ENCODE measurements at places on chromosomes 7 and 10.

- no peak for DNase-seq
Measured at GRCh38 chr10:73209705-73210104, 37.4 kb downstream of the DNAJC9 start.

DNA sequence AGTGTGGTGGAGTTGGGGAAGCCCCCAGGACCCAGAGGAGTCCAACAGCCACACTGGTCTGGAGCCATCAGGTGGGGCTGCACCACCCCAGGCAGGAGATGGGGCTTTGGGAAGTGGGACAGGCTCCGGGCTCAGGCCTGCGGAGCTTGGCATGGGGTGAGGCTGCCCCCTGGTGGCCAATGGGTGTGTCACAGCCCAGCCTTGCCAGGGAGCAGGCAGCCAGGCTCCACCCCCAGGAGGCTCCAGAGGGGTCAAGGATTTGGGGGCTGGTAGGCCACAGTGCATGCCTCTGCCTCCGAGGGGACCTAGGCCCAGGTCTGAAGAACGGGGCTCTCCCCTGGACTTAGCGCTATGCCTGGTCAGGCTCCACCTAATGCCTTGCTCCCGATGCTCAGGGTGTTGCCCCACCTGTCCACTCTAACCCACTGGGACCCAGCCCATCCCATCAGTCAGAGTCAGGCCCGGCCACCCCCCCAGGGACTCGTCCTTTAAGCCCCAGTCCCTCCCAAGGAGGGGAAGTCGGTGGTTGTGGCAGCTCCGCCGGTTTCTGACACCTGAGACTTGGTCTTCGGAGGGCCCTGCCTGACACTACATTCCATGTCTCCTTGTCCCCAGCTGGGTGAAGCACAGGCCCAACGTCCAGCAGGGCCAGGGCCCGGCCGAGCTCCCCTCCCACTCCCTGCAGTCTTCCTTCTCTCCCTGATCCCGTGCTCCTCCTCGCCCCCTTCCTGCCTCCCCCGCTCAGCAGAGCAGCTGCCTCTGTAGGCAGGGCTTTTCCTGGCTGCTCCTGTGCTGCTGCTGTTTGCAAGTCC is 11.3 kb upstream of the SAMD8 start:
- DNase-seq: peak; percentile 91

GRCh38 chr7:135934651-135935050 is 42.5 kb downstream of the MTPN start:
- no peak for DNase-seq

DNA sequence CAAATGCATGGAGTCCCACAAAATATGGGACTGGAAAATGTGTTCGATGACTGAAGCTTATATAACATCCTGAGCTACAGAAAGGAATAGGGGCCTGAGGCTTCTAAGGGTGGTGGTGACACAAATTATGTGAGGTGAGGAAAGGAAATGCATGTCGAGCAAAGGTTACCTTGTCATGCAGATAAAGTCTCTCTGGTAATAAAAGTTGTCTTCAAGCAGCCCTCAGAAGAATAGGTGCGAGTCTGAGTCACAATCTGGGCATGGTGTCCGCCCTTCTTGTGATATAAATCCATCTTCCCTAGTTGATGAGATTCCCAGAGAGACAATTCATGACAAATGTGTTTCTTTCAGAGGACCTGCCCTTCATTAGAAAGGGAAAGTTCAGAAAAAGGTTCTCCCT is 985.2 kb upstream of the C7orf33 start:
- no peak for DNase-seq

- no peak for DNase-seq
Measured at GRCh38 chr10:121709675-121710073, 111.4 kb upstream of the FGFR2 start.

DNA sequence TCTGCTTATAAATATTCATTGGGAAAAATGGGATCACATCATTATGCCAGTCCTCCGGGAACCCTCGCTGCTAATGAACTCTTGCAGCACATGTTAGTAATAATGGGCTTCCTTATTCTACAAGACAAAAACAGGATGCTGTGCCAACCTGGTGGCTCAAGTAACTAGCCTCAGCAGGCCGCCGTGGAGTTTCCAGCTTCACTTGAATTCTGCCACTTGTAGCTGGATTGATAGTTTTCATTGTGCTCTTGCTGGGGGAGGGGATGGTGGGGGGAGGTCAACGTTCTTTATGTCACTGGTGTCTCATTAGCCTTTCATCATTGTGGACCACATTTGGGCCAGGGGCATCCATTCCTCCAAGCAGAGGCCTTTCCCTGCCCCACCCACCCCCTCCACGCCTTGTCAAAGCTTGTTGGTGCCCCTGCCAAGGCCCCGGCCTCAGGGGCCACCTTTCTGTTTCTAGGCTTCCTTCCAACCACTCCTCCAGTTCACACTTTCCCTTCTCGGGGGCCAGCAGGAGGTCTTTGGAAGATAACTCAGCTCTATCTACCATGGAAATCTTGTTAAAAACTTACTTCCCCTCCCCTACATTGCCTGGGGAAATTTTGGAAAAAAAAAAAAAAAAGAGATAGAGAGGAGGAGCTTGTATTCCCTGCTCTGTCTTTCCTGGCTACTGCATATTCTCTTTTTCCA is 153.9 kb downstream of the BMPER start:
- peak; percentile 27 for DNase-seq

GRCh38 chr10:110503528-110504110 is 5.9 kb downstream of the DUSP5 start:
- no peak for DNase-seq

DNA sequence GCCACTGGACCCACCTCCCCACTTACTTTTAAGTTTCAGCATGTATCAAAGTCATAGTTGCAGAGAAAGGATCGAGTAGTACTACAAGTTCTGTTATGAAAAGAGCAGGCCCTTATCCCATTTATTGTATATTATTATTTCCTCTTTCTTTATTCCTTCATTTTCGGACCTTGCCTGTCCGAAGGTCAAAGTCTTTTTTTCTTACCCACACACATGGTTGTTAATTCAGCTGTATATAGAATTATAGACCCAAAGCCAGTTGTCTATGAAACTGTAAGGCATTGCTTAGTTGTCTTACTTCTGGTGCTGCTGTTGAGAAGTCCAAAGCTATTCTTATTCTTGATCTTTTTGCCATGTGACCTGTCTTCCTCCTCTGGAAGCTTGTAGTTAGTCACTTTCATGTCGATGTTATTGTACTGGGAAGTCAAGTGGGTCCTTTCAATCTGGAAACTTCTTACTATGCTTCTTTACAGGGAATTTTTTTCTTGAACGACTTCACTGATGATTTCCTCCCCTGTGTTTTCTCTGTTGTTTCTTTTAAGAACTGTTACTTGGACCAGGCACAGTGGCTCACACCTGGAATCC is 8.3 kb downstream of the NUDT5 start:
- DNase-seq: no peak

DNA sequence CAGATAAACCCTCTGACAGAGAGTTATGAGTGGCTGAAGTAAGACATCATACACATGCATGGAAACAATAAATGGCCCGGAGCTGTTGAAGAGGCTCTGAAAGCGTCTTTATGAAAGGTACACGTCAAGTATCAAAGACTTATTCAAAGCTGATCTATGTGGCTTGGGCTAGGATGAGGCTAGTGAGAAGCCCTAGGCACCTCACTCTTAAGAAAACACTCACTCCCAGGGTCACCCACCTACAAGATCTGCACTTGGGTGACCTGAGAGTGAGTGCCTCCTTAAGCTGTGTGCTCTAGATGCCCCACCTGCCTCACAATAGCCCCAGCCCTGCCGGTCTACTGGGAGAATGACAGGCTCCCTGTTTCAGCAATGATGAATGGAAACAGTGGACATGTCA is 1.1 kb upstream of the GIMAP1 start:
- DNase-seq: no peak

DNA sequence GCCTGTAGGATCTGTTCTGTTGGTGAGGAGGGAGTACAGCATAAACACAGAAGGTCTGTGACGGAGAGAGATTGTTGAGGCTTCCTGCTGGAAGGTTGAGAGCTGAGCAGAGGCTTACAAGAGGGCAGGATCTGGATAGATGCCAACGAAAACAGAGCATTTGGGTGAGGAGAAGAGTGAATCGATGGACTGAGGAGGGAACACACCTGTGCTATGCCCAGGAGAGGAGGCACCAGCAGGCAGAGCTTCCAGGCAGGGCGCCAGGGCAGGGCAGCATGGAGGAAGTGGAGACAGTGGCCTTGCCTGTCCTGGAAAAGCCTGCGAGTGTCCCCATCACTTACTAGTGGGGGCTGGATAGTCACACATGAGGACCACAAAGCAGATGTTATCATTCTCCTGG is 282.9 kb downstream of the PAXIP1 start:
- DNase-seq: no peak

DNA sequence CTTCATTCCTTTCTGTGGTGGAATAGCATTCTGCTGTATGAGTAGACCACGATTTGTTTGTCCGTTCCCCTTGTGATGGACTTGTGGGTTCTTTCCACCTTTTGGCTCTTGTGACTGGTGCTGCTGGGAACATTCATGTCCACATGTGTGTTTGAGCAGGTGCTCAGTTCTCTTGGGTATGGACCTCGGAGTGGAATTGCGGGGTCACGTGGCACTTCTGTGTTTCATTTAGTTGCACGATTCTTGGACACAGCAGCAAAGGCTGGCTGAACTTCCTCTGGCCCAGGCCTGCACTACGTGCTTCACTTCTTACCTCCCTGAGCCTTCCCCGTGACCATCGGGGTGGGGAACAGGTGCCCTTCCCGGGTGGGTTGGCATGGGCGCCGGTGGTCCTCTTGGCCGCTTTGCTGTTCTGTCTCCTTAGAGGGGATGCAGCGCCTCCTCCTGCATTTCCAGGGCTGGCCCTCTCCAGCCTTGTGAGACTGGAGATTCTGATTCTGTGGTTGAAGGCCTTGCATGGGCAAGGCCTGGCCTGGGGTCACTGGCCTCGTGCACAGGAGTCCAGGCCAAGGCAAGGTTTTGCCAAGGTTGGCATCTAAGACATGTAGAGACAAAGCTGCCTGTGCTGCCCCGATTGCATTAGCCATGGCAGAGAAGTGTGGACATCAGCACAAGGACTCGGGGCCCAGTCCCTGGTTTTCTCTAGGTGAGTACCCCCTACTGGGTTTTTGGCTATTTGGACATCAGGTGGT is 25.1 kb downstream of the DOCK1 start:
- DNase-seq: no peak

GRCh38 chr7:4281231-4281993 is 400.7 kb upstream of the FOXK1 start:
- DNase-seq: no peak

DNA sequence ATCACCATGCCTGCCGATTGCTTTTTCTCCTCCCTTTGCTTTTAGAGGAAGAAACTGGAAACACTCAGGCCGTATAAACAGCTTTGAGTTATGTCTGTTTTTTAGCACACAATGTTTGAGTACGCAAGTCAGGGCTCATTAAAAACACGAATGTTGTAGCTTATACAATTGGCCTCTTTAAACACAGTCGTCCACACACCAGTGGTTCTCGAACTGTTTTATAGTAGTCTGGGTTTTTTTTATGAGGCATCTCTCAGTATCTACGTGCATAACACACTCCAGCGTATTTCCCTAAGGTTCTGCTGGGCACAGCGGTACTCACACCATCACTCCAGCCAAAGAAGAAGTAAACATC is 13.4 kb upstream of the CARD11 start:
- DNase-seq: no peak

- DNase-seq: no peak
Measured at GRCh38 chr7:3386423-3387190, 85.6 kb downstream of the SDK1 start.

DNA sequence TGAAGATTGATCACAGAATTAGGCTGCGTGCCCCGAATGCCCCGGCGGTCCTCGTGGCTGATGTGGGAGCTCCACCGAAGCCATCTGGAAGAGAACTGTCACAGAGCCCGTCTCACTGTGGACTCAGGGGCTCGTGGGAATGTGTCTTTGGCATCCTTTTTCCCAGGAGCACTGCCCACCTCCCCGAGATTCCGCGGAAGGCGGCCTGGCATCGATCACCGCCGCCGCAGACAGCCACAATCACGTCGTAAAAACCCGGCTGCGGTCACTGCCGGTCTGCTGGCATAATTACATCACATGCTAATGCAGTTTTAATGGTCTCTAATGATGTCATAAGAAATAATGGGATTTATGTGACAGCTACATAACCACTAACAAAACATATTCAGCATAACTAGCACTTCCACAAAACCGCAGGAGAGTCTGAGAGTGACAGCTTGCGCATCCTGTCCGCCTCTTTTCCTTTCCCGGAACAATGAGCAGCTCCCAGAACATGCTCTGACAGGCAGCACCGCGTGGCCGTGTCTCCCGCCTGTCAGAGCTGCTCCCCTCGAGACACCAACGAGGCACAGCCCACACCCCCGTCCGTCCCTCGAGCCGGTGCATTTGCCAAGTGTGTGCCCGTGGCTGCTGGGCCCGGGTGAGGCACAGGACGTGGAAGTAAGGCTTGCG is 490.0 kb downstream of the PTPRN2 start:
- no peak for DNase-seq

DNA sequence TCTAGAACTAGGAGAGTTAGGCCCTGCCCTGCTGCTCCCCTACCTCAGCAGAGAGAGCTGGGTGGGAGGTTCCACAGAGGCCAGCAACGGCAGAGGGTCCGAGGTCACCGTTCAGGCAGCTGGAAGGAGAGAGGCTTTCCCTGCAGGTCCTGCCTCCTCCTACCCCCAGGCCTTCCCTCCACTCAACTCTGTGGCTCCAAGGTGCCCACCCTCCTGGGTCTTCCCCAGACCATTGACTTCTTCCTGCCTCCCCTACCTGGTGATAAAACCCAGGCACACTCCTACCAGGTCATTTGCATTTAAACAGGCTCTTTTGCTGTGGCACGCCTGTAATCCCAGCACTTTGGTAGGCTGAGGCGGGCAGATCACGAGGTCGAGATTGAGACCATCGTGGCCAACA is 515.3 kb upstream of the FOXK1 start:
- no peak for DNase-seq

GRCh38 chr7:26792006-26792405 is 72.4 kb downstream of the SKAP2 start:
- no peak for DNase-seq

DNA sequence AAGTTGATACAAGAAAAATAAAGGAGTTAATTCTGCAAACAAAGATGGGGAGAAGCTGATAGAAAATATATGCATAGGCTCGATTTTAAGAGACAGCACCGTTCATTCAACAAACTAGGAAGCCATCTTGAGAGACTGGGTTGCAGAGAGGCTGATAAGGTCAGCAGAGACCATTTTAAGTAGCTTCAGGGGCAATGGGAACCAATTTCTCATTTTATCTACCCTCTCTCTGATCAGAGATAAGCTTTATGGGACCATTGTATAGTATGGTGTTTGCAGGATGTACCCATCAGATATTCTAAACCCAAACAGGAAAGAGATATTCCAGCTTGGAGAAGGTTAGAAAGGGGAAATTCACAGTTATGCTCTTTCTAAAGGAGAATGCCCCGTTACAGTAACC is 499.5 kb downstream of the SORCS3 start:
- DNase-seq: no peak

- DNase-seq: peak; percentile 68
Measured at GRCh38 chr10:110919971-110920881, 822 bp downstream of the SHOC2 start.
